HuH-7 (cell line): ENCODE measurements at places on chromosomes 11 and 22.

DNA sequence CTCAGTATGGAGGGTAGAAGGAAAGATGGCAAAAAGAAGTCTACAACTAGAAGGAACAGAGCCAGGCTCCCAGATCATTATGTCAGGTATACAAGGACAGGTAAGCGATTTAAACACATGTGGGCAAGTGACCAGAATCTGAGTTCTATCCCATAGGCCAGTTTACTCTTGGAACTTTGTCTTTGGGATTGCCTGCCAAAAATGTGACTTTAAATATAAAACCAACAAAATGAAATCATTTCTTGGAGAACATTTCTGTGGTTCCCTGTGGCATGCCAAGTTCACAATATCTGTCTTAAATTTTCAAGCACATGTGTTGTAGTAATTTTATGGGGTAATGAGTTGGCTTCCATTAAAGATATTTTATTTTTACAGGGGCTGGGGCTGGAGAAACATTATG lies 141.0 kb downstream of the SLC17A6 start:
- DNase-seq: no peak

DNA sequence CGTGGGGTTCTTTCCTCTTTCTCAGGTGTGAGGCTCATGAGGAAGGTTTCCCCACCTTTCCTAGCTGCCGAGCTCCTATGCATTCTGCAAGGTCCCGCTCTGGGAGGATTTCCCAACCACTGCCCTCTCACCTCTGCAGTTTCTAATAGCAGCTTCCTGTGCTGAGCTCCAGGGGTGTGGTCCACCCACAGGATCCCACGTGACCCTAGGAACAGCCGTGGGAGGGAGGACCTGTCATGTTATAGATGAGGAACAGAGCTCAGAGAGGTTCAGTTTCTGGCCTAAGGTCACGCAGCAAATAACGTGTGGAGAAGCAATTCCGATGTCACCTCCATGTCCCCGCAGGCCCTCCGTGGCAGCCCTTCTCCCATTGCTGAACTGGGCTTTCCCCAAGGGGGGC lies 38.5 kb downstream of the FLRT1 start:
- peak; percentile 65 for DNase-seq

- DNase-seq: no peak
Measured at GRCh38 chr11:85823816-85824215, 12.9 kb upstream of the SYTL2 start.

GRCh38 chr22:36373258-36373579 lies 14.5 kb downstream of the MYH9 start:
- DNase-seq: no peak

DNA sequence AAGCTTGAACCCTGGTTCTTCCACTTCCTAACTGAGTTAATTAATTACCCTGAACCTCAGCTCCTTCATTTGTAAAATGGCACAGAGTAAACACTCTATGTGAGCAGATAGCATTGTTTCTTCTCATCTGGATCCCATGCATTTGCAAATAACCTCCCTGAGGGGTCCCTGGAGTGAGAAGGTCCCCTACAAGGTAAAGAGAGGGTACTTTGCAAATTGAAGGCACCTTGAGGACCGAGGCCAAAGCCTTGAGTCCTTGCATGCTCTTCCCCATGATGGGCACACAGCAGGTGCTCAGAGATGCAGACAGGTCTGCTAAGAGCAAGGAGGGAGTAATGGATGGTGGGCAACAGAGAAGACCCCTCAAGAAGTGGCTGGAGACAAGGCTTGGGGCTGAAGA lies 33.2 kb downstream of the OTOG start:
- DNase-seq: no peak

- DNase-seq: no peak
Measured at GRCh38 chr11:46970913-46971625, 34.5 kb downstream of the CSTPP1 start.
